ENCODE measurements at places on chromosomes 5 and 9.

- no peak for DNase-seq
Measured at GRCh38 chr9:90544488-90544887, 98.1 kb downstream of the DIRAS2 start.

- peak; percentile 62 for DNase-seq
Measured at GRCh38 chr5:159581502-159582249, 251.4 kb upstream of the IL12B start.

DNA sequence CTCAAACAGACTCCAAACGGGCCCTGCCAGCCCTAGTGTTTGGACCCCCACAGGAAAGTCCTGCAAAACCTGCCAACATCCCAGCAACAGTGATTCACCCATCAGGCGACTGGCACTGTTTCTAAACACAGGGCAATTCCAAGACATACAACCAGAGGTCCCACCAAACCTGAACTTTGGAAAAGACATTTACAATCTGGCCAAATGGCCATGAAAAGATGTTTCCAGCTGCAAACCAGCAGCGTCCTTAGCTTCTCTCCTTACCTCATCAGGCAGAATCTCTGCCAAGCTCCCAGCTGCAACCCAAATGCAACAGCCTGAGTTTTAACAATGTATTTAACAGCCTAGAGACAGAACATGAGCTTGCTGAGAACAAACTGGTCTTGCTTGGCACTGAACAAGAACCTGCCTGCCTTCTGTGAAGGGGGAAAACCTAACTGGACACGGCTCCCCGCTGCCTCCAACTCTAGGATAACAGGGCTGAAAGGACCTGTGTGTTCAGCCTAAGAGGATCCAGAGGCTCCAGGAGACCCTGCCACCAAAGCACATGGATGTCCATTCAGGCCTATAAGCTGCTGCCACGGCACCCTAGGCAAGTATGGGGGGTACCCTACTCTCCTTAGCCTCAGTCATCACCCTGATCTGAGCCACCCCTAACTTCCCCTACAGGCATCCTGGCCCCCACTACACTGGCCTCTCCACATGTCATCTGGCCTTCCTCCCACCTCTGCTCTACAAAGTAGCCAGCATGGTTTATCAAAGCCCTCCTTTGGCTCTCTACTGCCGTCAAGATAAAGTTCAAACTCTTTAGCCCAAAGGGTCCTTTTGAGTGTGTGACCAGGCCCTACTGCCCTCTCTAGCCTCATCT lies 5.6 kb downstream of the P4HA2 start:
- peak; percentile 76 for DNase-seq

DNA sequence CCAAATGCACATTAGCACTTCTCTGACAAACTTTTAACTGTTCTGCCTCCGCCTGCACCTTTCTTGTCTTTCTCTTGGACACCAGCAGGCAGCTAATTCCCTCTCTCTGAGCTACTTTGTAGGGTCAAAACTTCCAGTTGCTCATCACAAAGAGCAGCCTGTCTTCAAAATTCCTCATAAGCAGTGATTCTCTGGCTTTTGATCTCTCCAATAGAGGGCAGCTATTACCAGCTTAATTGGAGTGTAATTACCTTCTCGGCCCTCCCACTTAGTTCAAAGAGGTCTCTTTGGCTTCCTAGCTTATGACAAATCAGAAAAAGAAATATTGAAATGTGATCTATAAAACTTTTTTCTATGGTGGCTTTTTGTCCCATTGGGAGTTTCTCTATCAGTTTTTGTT lies 43.6 kb upstream of the RAD23B start:
- no peak for DNase-seq

DNA sequence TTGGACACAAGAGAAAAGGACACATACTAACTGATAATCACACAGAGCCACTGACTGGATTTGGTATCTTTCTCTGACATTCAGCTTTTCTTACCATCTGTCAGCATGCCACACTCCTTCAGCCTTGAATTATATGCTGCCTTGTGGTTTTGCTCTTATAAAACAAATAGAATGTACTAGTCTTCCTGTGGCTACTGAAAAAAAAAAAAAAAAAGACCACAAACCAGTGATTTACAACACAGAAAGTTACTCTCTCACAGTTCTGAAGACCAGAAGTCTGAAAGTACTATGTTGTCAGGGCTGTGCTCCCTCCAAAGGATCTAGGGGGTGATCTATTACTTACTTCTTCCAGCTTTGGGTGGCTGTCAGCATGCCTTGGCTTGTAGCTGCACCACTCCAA lies 82.3 kb downstream of the THBS4 start:
- no peak for DNase-seq

DNA sequence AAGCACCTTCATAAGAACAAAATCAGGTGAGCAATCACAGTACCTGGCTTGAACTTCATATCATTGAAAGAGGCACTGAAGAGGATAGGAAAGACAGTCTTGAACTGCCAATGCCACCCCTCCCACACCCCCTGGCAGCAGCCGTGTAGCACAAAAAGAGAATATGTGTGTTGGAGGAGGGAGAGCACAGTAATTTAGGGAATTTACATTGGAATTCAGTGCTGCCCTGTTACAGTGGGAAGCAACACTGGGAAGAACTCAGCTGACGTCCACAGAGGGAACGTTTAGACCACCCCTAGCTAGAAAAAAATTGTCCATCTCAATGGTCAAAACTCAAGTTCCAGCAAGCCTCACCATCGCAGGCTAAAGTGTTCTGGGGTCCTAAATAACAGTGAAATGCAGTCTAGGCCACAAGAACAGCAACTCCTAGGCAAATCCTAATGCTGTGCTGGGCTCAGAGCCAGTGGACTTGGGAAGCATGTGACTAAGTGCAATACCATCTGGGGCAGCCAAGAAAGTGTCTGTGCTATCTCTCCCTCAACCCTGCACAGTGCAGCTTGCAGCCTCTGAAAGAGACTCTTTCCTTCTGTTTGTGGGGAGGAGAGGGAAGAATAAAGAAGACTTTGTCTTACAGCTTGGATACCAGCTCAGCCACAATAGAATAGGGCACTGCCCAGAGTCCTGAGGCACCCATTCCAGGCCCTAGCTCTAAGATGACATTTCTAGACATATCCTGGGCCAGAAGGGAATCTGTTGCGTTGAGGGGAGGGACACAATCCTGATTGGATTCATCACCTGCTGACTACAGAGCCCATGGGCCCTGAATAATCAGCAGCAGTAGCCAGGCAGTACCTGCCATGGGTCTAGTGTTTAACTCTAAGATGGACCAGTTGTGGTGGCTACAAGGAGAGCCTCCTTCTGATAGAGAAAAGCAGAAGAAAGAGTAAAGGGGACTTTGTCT lies 62.1 kb upstream of the VLDLR start:
- DNase-seq, result peak; percentile 84

DNA sequence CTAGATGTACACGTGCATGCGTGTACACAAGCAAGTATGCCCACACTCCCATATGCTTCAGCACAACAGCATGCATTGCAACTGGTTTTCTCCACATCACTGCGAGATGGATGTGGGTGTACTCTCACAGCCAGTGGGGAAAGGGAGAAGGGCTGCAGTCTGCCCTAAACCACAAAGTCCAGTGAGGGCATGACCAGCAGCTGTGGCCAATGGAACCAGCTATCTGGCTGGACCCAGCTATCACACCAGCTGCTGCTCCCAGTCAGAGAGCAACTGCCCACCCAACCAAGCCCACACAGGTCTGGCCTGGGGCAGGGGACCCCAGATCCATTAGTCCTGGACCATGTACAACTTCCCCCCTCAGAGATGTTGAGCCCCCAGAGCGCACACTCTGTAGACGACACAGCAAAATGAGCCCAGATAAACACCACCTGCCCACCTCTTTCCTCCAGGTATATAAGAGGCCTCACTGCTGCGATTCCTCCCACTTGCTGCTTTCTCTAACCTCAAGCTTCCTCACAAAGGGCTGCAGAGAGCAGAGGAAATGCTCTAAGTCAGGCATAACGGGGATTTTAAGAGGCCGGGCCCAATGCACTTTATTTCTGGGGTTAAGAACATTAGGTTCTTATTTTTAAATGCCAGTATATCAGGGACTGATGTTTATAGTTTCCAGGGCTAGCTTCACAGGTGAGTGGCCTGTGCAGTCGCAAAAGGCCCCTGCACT lies 39.0 kb downstream of the SHB start:
- no peak for DNase-seq

DNA sequence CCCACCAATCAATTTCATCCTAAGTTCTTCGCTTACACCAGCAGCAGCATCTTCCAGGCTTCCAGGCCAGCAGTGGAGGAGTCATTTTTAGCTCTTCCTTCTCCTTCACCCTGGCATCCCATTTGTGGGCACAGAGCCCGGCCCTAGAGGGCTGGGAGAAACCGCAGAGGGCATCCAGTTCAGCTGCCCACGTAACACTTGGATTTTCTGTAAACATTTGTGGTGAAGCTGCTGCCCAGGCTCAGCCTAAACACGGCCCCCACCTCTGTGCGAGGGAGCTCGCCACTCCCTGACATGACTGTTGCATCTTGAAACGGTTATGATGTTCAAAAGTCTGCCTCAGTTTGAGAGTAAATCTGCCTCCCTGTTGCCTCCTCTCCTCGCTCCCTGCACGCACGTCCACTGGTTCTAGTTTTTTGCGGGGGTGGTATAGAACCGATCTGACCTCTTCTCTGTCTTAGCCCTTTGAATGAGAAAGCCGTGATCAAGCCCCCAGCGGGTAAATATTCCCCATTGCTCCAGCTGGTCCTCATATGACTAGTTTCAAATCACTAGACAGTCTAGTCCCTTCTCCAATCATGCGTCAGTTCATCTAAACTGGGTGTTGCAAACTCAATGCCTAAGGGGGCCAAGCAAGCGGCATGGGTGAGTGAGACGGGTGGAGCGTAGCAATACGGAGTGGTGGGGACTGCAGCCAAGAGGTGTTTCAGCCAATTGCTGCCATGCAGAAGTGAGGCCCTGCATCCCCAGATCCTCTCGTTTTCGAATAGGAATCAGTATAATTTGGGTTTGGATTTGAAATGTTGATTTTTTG lies 34.9 kb upstream of the N4BP3 start:
- no peak for DNase-seq

DNA sequence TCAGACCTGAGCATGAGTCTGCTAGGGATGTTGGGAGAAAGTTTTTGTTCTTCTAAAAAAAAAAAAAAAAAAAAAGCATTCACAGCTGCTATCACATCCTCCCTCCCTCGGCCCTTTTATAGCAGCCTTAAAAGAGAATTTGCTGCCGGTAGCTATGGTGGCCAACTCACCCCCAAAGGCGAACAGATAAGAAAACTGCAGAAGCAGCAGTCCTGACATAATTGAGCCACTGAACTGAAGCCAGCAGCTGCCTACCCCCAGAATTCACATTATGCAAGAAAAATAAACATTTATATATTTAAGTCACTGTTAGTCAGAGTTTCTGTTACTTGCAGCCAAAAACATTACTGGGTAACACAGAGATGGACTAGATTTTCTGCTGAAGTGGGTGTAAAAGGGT lies 124.3 kb upstream of the SMARCA2 start:
- DNase-seq, result no peak

- no peak for DNase-seq
Measured at GRCh38 chr9:33164138-33164809, 2.9 kb downstream of the B4GALT1 start.

- DNase-seq, result no peak
Measured at GRCh38 chr5:58263296-58263695, 196.6 kb downstream of the PLK2 start.

DNA sequence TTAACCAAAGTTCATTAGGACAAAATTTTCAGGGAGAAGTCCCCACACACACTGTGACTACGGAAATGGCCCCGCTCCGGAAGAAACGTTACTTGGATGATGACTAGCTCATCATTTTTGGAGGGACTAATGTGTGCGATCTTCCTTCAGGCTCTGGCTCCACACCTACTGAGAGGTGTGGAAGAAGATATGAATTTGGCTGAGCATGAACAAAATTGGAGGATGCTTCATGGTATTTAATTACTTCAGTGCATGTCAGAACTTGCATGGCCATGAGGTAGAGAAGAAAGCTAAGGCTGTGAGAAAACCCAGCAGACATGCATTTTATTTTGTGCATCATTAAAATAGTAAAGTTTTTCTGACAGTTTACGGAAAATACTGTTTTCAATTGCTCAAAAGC lies 202.1 kb upstream of the TLE4 start:
- no peak for DNase-seq

DNA sequence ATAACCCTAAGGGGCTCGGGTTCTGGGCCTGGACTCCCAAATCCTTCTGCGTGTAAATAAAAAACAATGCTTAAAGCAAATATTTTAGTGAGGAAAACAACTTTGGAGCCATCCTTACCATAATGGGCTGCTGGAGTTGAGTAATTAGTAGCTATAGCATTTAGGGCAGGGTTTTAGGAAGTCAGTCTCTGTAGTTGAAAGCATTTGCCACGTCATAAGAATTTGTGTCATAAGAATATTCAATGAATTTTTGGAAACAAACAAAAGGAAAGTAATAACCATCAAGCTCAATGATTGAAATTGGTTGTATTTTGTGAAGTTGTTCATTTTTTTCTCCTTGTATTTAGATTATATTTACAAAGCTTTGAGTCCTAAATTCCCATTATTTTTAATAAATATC lies 114.8 kb upstream of the ELL2 start:
- no peak for DNase-seq

DNA sequence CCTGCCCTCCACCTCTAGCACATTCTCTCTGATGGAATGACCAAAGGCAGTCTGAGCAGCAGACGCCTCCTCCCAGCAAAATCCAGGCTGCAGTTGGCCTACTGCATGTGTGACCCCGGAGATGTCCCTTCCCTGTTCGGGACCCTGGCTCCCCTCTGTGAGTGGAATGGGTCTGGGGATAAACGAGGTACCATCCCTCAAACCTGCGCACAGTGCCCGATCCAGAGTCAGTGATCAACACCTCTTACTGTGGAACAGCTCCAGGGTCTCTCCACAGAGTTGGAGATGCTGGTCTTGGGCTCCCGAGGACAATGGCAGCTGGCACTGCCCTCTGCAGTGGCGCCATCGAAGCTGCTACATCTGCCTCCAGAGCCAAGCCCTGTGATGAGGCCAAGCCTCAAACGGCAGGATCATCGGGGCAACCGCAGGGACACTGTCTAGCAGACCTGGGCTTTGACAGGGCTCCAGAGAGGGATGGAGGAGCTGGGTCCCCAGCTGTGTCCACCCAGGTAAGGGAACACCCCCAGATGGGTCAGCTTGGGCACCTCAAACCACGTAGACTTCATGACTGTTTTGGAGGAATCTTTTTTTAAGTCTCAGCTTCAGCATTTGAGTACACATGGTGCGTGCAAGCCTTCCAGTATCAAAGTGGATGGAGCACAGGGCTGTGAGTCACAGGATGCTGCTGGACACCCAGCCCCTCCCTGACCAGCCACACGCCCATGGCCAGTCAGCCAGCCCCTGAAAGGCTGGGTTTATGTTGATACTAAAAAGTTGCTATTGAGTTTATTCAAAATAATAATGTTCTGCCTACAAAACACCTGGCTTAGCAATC lies 13.0 kb downstream of the MED10 start:
- no peak for DNase-seq

- DNase-seq, result peak; percentile 19
Measured at GRCh38 chr5:4879693-4880303, 260.3 kb upstream of the ADAMTS16 start.

GRCh38 chr5:177524941-177525655 lies 8.3 kb upstream of the DDX41 start:
- no peak for DNase-seq
